ENCODE measurements at places on chromosomes 3 and 15. TPM values are rescaled to one million over a fixed set of nuclear protein-coding genes. Genes with fewer than 3 reads are reported as not detected.

DNA sequence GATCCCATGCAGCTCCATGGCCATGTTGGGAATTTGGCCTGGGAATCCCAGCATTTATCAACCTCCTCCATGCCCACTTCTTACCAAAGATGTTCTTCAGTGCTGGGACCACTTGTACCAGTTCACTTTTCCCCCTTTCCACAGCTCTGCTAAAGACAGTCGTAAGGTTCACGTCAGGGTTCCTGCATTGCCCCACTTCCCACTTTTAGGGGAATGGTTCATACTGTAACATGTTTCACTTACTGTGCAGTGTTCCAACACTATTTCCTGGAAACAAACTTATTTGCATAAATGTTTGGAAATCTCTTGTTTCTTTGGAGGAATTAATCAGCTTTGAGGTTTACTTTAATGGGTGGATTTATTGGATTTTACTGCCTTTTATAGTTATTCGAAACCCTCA, 17.0 kb downstream of the APH1B start:
- no peak for DNase-seq

Gene IGSF10
- total RNA-seq = 0.13 TPM

Gene PDIA3
- total RNA-seq = 524 TPM

GRCh38 chr3:152278756-152279427, 10.2 kb downstream of the MBNL1 start:
- no peak for DNase-seq

DNA sequence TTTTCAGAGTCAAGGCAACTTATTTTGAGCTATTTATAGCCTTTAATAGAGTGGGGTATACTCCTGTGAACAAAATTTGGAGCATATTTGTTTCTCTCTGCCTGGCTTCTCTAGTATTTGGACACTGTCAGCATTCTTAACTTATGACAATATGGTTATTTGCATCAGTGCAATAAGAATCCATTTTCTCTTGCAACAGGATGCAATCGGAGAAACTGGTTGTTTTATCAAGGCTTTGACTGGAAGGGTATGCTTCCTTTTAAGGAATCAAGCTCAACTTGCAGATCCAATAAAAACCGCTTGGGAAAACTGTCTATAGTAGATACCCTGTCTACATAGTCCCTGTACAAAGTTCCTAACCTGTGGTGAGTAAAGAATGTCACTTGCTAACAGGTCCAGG, 106.7 kb downstream of the DPH6 start:
- DNase-seq = no peak

Data from H9 (cell line).